Esophagus squamous epithelium (tissue), 5 donors: ENCODE measurements at places on chromosomes 4 and X.

DNA sequence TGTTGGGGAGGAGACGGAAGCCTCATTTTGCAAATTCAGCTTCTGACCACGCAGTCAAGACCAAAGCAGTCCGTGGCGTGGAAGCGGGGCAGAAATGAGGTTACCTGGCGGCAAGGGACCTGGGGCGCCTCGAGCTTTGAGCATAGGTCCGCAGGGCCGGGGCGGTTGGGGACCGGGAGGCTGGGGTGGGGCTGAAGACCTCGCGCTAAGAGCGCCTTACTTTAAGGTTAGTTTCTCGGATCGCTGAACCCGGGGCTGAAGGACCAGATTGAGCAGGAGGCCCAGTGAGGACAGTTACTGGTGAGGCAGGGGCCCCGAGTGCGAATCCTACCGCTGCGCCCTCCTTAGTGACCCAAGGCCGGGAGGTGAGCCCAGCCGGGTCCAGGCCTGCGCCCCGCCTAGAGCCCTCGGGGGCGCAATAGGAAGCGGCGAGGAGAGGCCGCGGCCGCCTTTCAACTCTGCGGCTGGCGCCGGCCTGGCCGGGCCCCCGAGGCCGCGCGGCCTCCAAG lies 7.5 kb downstream of the MSX1 start:
- no peak for DNase-seq

- no peak for DNase-seq
These were observed 9.2 kb downstream of the GUCY1A1 start for GRCh38 chr4:155675709-155676429.

DNA sequence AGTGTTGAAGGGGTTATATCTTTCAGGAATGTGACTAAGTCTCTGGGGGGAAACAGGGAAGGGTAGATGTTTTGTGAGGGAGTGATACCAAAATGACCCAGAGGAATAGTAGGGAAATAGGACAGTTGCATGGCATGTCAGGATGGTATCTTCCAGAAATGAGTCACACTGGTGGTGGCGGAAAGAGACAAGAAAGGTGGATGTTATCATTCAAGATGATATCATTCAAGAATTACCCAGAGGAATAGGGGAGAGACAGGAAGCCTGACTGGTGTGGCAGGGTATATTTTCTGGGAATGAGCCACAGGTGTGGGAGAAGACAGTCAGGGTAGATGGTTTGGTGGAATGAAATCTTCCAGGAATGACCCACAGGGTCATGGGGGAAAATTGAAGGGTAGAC lies 61.1 kb downstream of the MAOA start:
- no peak for DNase-seq

- DNase-seq, result no peak
These were observed 79.7 kb upstream of the BCOR start for GRCh38 chrX:40177489-40177888.

DNA sequence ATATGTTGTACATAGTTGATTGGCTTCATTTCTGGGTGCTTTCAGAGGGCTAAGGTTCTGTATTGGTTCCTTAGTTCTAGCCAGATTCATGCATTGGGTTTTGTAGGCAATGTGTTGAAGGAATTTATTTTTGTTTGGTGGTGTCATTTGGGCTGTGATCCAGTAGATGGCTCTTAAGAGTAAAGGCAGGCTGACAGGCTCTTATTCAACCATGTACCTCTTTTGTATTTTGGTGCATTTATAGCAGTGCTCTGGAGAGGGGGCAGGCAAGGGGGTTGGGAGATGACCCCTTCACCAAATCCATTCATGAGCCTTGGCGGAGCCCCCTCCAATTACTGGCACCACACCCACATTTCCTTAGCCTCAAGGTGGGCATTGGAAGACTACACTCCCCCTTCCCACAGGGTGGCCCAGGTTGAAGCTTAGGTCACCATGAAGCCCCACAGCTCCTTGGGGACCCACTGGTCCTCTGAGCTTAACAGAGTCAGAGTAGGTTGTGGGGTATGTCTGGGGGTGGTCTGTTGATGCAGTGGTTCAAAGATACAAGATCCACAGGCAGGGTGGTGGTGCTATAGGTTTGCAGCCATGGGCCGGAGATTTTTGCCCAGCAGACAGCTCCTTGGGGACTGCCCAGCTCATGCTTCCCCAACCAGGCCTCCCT lies 143.0 kb upstream of the GNPDA2 start:
- no peak for DNase-seq

DNA sequence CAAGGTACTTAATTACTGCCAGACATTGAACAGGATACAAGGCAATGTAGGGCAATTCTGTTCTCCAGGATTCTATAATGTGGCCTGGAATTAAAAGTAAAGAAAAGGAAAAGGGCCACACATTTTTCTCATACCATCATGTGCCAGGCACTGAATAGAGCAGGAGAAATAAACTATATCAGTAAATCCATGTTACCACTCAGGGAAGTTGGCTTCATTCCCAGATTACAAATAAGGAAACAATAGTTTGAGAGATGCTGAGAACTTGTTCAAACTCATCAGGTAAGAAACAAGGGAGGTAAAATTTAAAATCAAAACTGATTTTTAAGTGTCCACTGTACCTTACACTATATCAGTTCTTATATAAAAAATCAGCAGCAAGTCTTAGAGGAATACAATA lies 645.0 kb upstream of the ATOH1 start:
- no peak for DNase-seq

GRCh38 chr4:2834001-2834921 lies 9.4 kb upstream of the ADD1 start:
- DNase-seq, result no peak

GRCh38 chr4:130468340-130468739 lies 1372.4 kb downstream of the C4orf33 start:
- DNase-seq, result no peak

DNA sequence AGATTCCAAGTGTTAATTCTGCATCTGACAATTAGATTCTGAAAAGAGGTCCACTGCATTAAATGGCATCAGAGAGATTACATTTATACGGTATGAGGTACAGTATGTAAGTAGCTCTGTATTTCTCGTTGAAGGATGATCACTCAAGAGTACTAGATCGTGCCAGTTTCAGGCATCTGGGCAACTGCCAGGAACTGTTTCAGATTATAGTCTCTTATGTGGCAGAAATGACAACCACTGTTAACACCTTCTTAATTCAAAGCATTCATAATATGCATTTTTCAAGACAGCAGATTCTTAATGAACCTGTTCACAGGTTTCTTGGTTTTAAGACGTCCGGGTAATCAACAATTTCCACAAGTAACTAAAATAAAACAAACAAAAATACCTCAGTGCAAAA lies 1.6 kb downstream of the ANKRD50 start:
- no peak for DNase-seq

DNA sequence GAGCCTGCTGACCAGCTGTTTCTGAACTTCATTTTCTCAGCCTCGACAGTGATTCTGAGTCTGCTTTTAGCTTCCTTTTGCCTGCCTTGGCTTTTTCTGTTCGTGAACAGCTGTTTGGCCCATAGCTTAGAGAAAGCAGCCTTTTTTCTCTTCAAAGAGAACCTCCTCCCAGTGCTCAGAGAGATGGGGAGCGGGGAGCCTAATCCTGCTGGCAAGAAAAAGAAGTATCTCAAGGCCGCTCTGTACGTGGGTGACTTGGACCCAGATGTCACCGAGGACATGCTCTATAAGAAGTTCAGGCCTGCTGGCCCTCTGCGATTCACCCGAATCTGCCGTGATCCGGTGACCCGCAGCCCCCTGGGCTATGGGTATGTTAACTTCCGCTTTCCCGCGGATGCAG lies 756 bp downstream of the PABPC5 start:
- DNase-seq, result no peak

DNA sequence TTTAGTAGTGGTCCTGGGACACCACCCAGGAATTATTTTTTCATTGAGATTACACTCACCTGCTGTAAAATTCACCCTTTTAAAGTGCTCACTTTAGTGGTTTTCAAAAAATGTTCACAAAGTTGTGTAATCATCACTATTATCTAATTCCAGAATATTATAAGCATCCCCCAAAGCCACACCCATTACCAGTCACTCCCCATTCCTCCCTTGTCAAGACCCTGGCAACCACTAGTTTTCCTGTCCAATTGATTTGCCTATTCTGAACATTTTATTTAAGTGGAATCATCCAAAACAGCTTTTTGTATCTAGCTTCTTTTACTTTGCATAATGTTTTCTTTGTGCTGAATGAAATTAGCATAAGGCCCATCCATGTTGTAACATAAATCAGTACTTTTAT lies 12.7 kb upstream of the CXCL6 start:
- DNase-seq, result no peak

- DNase-seq, result no peak
These were observed 81.2 kb downstream of the ABLIM2 start for GRCh38 chr4:8077181-8078108.

GRCh38 chr4:38568768-38569167 lies 95.2 kb upstream of the KLF3 start:
- no peak for DNase-seq

DNA sequence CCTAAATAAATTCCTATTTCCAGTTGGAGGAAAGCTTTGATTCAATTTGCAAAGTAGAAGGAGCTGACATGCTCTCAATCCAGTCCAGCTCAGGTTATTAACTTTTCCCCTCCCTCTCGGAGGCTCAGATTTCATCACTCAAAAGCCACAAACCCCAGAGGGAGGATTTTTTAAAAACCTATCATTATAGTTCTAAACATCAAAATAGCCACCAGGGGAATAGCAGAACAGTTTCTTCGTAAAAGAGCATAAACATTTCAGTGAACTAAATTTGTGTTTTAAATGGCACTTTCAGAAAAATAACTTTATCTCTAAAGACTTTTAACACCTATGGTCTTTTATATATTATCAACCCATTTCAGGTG lies 8.8 kb downstream of the GPRIN3 start:
- DNase-seq, result no peak

- DNase-seq, result no peak
These were observed 119.1 kb downstream of the MBNL3 start for GRCh38 chrX:132369617-132370326.

GRCh38 chr4:16665942-16666551 lies 232.4 kb downstream of the LDB2 start:
- no peak for DNase-seq
